Fibroblast of gingiva (primary cell): ENCODE measurements at places on chromosomes 11 and 22.

DNA sequence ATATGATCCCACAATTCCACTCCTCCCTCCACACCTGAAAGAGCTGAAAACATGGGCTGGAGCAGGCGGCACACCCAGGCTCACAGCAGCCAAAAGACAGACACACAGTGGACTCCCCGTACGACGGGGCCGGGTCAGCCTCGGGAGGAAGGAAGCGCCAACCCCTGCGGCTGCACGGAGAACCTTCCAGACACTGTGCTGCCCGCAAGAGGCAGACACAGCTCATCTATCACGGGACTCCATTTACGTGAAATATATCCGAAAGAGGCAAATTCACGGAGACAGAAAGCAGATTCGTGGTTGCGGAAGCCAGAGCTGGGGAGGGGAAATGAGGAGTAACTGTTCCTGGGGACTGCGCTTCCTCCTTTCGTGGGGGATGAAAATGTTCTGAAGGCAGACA is 165.0 kb downstream of the BRD1 start:
- DNase-seq: no peak

DNA sequence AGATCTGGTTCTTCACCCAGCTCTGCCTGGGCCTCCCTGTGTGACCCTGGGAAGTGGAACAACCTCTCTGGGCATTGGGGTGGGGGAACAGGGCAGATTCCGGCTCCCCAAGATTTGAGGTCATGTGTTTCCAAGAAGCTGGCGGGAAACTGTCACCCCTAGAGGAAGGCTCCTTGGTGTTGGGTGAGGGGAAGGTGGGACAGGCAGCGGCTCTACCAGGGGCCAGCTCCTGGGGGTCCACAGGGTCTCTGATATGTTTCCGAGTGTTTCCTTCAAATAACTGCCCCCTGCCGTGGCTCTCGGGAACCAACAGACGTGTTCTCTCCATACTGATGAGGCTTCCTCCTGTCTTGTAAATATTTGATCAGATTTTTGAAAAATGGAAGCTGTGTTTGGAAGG is 78.5 kb downstream of the MPPED1 start:
- no peak for DNase-seq

DNA sequence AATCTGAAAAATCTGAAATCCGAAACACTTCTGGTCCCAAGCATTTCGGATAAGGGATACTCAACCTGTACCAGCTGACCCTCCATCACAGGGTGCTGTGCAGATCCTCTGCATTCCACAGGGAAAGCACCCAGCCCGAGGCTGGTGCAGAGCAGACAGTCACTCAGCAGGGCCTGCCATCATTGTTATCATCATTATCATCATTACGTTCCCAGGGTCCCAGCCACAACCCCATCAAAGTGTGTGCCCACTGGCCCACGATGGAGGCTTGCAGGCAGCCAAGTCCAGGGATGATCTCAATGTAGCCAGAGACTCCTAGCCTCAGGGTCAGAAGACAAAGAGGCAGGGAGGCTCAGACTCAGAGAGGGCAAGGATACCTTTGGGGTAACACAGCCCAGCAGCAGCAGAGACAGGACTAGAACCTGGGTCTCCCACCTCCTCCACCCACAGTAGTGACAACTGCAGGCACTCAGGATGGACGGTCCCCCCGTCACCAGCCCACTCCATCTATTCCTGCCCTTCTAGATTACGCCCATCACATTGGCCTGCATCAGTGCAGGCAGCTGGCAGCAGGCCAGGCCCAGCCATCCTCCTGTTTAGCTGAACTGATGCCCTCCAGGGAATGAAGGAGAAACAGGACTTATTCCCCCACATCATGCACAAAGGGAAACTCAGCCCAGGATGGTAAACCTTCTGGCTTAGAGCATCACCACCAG is 10.3 kb downstream of the GAL3ST1 start:
- no peak for DNase-seq

DNA sequence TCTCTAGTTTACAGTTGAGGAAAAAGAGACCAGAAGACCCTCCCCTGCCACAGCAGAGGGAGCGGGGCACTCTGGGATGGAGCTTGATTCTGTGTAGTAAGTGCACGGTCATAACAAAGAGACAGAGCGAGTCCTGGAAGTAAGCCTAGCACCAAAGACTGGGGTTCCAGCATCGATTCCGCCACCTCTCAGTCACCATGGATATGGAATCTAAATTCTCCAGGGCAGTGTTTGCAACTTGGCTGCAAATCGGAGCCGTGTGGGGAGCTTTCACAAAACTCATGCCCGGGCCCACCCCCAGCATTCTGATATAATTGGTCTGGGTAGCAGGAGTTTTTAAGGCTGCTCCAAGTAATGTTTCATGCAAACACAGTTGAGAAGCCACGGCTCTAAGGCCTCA is 129.5 kb upstream of the OPCML start:
- DNase-seq: no peak

GRCh38 chr22:19488884-19489843 is 9.4 kb downstream of the CDC45 start:
- peak; percentile 42 for DNase-seq

DNA sequence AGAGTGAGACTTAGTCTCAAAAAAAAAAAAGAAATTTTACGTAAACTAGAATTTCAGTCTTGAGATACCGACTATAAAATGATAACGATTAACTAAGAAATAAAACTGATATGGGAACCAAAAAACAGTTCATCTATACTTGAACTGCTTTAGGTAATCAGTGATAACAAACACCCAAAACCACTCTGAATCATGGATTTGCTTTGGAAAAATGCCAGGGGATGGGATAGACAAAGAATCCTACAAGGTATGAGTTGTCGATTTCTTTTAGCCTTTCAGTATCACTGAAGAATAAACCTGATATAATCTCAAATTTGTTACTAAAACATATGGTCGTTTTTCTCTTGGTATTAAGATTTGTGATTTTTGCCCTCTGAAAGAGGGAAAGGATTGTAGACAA is 13.7 kb downstream of the CSTF3 start:
- no peak for DNase-seq

GRCh38 chr11:83157594-83158356 is 844 bp downstream of the PCF11 start:
- peak; percentile 44 for DNase-seq

GRCh38 chr11:113881856-113882255 is 6.5 kb upstream of the USP28 start:
- no peak for DNase-seq

GRCh38 chr11:129503646-129504045 is 128.0 kb downstream of the BARX2 start:
- DNase-seq: no peak

DNA sequence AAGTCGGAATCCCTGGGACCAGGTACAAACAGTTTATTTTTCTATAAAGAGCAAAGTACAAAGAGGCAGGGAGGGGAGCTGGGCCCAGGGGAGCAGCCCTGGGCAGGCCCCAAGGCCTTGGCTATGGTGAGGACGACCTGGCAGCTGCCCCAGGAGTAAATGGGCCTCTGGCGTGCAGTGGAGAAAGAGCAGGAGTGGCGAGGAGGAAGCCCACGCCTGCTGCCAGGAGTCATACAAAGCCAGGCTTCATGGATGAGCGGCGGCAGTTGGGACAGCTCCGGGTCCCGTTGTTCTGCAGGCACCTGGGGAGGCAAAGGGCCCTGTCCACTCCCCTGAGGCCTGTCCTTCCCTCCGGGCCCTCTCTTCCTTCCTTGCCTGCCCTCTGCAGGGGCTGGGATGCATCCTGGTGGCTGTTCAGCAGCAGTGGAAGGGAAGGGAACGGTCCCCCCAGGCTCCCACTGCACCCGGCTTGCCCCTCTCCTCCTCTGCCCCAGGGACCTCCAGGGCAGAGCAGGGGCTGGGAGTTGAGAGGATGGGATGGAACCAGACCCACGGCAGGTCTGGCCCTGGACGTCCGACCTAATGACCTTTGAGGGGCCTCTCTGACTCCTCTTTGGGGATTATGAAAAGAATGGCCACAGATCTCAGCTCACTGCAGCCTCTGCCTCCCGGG is 11.1 kb downstream of the RAPSN start:
- DNase-seq: peak; percentile 31

DNA sequence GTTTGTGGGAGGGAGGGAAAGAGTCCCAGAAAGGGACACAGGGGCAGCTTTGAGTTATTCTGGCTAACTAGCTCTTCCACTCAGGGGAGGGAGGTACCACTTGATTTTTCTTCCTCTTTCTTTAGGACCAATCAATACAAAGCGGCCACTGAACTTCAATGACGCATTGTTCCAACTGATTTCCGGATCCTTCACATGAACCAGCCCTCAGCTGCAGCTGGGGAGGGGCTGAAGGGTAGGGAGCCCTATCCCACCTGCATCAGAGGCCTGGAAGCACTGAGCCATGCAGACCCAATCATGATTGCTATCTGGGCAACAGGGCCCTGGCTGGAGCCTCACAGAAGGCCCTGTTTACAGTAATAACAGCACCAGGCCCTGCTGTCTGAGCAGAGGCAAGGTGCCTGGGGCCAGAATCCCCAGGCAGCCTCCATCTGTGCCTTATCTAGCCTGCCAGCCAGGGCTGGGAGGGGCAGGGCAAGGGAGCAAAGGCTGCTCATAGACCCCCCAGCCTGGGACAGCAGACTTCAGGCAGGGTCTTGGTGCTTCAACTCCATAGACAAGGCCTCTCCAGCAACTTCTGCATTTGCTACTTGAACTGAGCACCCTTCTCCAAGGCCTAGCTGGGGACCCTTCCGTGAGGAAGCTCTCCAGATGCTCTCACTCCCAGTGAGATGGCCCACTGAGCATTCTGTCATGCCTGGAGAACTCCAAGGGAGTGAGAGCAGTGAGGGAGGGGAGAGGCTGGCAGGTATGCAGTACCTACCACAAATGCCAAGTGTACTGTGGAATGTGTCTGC is 22.5 kb downstream of the CLPB start:
- DNase-seq: no peak

DNA sequence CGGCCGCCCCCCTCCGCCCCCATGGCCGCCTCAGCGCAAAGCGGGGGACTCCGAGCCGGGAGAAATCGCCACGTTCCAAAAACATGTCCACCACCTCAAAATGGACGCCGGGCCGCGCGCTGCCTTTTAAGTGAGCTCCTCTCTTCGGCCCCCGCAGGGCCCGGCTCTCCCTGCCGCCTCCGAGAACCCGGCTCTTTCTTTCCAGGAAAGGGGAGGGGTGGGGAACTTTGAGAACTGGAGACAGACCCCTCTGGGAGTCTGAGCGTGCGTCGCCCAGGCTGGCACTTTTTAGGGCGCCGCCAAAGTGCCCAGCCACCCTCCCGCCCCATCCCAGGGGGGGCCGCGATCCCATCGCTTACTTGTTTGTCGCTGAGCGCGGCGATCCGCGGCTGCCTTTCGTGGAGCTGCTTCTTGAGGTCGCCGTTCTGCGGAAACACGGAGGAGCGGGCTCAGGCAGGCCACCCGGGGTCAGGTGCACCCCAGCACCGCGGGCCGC is 1.6 kb downstream of the PHF21B start:
- DNase-seq: no peak
